ENCODE measurements at places on chromosomes 11 and 22. TPM values are rescaled to one million over a fixed set of nuclear protein-coding genes. Genes with fewer than 3 reads are reported as not detected.

Gene PANX2
- total RNA-seq: not detected

Gene APOA5
- total RNA-seq: not detected

Gene TBX1
- 2.2 TPM for total RNA-seq

Gene CRACR2B
- 6.3 TPM for total RNA-seq

Gene EFCAB6
- 2.7 TPM for total RNA-seq

Gene TSPAN18
- total RNA-seq: 31.1 TPM

Gene NLRP10
- total RNA-seq: not detected

Gene UPB1
- 0.93 TPM for total RNA-seq

Gene CEND1
- 0.62 TPM for total RNA-seq

Gene SYT8
- not detected for total RNA-seq

Gene ARHGAP8
- 1.6 TPM for total RNA-seq

Gene CYP2D6
- not detected for total RNA-seq

Gene CNIH2
- not detected for total RNA-seq

Gene AGBL2
- 2.3 TPM for total RNA-seq

Gene TCN1
- 23.8 TPM for total RNA-seq

Gene UPK3A
- total RNA-seq: not detected

Gene PKNOX2
- 5.7 TPM for total RNA-seq

Gene TRMT2A
- 45.4 TPM for total RNA-seq

Gene OR51B4
- total RNA-seq: not detected

Gene TMEM86A
- total RNA-seq: 3.3 TPM

Gene TMEM191B
- total RNA-seq: 3.8 TPM
